ENCODE measurements at places on chromosomes 1 and 21. TPM values are rescaled to one million over a fixed set of nuclear protein-coding genes. Genes with fewer than 3 reads are reported as not detected.

- no peak for DNase-seq
Measured at GRCh38 chr1:182129398-182129797, 67.9 kb upstream of the ZNF648 start.

Gene DDAH1
- 33.4 TPM for total RNA-seq

Gene KISS1
- total RNA-seq, result 8.8 TPM

DNA sequence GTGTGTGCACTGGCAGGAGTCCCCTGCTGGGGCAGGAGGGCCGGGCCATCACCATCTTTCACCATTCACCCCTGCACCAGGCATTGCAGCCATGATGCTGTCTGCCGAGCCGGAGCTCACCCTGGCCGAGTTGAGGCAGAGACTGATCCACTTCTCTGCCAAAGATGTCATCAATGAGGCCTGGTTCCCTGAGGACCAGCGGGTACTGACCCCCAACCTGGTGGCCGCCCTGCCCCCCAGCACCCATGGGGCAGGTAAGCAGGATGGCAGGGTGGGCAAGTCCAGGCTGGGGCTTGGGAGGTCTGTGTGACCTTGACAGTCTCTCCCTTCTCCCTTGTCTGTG is 18.6 kb downstream of the PCSK9 start:
- no peak for DNase-seq

All from kidney epithelial cell (primary cell).